ENCODE measurements at places on chromosomes 13 and 19.

DNA sequence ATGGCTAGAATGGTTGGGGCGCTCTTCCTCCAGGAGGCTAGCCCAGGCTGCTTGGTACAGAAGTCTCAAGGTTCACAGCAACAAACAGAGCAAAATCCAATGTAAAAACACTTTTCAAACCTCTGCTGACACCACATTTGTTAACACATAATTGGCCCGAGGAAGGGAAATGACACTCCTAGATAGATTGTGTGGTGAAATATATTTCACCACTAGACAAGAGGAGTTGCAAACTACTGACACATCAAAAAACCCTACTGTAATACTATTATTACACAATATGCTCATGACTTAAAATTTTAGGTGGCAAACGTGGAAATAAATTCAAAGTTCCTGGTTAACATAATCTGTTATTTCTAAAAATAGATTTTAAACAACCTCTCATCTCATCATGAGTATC, 643.6 kb downstream of the PCDH9 start:
- no peak for DNase-seq

- no peak for DNase-seq
Measured at GRCh38 chr19:35776102-35776788, 881 bp downstream of the ARHGAP33 start.

DNA sequence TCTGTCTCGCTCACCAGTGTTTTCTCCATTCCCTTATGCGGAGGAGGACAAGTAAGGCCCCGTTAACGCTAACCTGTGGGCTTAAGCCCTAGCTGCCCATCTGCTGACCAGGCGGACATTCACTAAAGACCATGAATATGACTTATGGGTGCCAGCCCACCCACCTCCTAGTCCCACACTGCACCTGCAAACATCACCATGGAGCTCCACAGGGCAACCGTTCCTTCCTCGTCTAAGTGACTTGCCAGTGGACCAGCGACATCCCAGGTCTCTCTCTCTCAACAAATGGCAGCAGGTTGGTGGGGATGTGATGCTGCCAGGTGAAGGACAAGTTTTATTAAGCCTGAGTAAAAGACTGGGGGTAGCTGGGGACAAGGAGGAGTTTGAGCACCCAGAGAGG, 55.2 kb downstream of the CCDC70 start:
- no peak for DNase-seq

- DNase-seq, result peak; percentile 18
Measured at GRCh38 chr19:37977992-37978391, 71.0 kb downstream of the SIPA1L3 start.

DNA sequence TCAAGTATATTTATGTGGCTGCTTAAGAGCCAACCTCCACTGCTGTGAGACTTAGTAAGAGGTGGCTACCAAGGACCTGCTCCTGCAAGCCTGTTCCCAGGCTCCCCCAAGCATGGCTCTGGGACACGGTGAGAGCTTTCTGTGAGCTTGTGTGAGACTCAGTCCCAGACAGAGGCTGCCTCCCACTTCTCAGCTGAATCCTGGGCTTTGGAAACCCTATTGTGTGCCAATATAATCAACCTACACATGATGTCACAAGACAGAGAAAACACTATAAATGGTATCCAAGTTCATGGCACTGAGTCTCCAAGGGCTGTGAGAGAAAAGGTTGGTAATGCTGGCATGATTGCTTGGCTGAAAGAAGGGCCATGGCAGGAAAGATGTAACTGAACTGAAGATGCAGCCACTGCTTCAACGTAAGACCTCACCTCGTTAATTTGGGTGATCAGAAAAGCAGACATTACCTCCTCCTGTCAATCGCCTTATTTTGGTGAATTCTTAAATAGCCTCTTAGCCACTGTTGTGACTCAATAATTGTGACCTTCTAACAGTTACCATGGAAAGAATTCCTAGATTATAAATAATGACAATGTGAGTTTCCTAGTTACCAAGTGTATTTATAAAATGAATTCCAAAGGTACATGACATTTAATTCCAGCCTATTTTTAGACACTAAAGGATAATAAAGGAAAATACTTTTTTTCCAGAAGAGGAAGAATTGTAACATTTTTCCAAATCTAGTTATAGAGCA, 332.0 kb downstream of the IRS2 start:
- DNase-seq, result peak; percentile 35

DNA sequence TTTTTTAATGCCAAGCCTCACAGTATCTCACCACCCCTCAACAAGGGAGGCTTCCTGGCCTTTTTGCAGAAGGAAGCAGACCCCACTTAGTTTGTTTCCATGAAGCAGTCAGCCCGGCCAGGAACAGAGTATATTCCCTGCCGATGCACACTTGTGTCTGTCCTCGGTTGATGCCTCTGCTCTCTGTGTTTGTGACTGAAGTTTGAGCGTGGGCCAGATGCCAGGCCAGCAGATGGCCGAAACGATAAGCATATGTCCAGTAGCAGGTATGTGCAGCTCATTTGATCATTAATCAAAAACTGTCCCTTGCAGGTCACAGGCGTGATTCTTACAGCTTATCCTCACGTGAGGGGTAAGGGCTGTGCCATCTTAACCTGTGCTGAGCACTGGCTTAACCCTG, 144.0 kb downstream of the IRS2 start:
- no peak for DNase-seq

GRCh38 chr13:43407023-43407581, 379.7 kb downstream of the ENOX1 start:
- no peak for DNase-seq

DNA sequence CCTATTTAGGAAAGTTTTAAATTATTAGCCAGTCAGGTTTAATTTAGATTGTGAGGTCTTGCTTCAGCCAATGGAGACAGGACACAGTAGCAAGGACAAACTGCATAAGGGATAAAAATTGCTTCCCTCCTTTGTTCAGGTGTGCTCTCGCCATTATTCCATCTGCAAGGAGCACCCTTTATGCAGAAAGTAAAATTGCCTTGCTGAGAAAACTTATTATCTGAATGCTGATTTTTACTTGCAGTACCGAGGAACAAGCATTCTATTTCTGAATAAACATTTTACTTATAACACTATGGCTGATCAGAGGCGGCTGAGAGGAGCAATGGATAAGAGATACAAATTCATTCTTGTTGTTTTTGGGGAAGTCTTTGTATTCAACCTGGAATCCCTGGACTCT, 8.0 kb downstream of the CYP4F22 start:
- no peak for DNase-seq

GRCh38 chr19:10078329-10078728, 7.8 kb upstream of the SHFL start:
- DNase-seq, result no peak

DNA sequence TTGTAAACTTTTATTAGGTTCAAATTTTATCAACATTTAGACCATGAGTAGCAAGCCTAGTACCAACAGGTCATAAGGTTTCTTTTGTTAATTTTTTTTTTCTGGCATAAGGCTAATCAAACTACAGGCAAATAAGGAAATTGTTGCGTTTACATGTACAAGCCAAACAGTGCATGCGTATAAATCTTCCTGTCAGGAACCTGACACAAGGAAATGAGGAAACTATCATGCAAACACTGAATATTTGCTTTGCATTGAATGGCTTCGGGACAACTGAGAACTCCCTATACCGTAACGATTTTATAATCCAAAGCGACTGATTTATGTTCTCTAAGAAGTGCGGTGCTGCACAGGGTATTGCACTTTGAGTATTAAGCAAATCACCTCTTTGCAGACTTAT, 133.0 kb upstream of the TRPC4 start:
- DNase-seq, result no peak

DNA sequence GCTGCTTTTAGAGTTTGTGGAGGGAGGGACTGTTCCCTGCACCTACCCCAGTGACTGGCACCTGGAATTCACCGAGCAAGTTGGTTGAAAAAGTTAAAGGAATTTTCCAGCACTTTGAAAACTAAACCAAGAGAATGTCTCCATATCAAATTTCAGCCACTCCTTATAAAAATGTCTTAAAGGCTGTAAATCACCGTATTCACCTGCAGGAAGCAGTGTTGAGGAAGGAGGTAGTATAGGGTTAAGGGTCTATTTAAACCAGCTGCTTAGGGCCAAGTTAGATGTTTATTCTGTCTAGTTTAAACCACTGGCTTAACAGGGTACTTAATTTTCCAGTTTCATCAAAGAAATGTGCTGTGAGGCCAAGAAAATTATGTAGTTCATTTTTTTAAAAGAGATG, 3.8 kb upstream of the RAB20 start:
- no peak for DNase-seq

GRCh38 chr19:57317503-57317902, 2.8 kb upstream of the ZNF543 start:
- DNase-seq, result peak; percentile 24

- DNase-seq, result no peak
Measured at GRCh38 chr19:16077984-16078758, 1.9 kb downstream of the TPM4 start.

GRCh38 chr13:31201341-31202031, 1.7 kb downstream of the B3GLCT start:
- peak; percentile 44 for DNase-seq

- no peak for DNase-seq
Measured at GRCh38 chr13:108940121-108940520, 310.7 kb downstream of the MYO16 start.

- DNase-seq, result no peak
Measured at GRCh38 chr13:69040898-69041297, 1066.7 kb upstream of the ATXN8OS start.

- peak; percentile 46 for DNase-seq
Measured at GRCh38 chr19:45507872-45508416, 665 bp downstream of the VASP start.

- peak; percentile 40 for DNase-seq
Measured at GRCh38 chr13:114173745-114174144, 5.3 kb upstream of the CFAP97D2 start.

GRCh38 chr13:78832461-78832860, 173.5 kb upstream of the OBI1 start:
- DNase-seq, result no peak

DNA sequence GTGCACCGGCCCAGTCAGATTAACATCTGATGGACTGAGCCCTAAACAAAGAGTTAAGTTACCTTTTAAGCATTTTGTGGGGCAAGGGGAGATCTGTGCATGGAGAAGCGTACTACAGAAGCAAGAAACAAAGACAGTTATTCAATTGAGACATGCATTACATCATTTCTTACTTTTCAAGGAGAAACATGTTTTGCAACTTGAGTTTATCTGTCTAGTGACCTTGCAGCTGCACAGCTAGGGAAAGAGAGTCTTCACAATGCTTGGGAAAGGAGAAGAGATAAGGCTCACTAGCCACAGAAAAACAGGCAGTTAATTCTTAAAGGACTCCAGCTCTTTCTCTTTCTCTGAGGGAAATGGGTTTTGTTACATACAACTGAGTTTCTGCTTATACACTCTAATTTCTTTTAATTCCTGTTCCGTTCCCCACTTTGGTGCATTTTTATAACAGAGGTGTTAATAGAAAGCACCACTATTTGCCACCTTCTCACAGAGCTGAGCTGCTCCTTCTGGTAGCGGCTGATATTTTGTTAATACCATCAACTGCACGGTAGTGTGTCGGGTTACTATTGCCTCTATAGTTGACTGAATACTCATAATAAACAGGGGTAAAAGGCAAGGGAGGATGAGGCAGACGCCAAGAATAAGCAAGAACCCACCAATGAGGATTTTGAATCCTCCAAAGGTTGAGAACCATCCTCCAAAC, 55.9 kb downstream of the ZNF431 start:
- DNase-seq, result no peak

DNA sequence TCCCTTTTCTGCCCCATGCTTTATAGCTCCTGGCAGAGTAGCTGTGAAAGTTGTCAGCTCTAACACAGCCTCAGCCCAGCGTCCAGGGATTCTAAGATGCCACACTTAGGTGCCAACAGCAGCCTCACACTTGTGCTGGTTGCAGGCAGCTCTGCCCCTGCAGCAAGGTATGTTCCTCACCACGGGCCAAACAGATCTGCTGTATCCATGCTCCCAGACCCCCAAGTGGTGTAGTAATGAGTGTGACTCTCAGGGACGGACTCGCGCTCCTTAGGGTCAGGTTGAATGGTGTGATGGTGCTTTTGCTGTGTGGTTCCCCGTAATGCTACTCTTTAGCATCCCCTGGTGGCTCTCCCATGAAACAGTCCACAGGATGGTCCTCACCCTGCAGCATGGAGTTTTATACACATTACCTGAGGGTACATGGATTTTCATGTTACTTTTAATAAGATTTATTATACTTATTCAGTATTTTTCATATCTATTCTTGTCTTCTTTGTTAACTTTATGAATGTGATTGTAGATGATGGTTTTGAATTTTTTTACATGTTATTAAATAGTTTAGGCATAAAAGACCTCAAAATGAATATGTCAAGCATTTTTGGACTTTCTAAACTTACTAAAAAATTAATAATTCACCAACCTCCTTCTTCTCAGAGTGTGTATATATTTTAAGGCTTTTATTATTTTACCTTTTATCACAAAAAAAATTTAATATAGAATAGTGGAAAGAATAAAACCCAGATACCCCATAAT, 232.5 kb downstream of the SLC7A1 start:
- DNase-seq, result peak; percentile 84

DNA sequence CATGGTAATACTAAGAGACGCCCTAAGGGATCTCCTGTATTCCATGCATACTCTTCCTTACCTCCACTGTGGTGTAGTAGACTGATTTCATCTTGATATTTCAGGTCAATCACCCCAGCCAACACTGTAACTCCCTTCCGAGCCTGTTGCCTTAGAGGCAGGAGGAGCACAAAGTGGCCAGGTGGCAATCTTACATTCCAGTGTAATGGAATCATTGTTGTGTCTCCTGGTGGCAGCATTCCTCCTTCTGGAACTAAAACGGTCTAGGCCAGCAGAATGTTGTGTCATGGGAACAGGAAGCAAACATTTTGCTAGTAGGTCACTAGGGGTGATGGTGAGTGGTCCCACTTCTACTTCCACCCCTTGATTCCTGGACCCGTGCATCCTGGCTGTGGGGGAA, 405.7 kb upstream of the SLC10A2 start:
- no peak for DNase-seq

- DNase-seq, result no peak
Measured at GRCh38 chr13:43792076-43792881, 5.5 kb upstream of the ENOX1 start.

GRCh38 chr19:10214784-10215183, 16.3 kb downstream of the S1PR2 start:
- DNase-seq, result peak; percentile 20

DNA sequence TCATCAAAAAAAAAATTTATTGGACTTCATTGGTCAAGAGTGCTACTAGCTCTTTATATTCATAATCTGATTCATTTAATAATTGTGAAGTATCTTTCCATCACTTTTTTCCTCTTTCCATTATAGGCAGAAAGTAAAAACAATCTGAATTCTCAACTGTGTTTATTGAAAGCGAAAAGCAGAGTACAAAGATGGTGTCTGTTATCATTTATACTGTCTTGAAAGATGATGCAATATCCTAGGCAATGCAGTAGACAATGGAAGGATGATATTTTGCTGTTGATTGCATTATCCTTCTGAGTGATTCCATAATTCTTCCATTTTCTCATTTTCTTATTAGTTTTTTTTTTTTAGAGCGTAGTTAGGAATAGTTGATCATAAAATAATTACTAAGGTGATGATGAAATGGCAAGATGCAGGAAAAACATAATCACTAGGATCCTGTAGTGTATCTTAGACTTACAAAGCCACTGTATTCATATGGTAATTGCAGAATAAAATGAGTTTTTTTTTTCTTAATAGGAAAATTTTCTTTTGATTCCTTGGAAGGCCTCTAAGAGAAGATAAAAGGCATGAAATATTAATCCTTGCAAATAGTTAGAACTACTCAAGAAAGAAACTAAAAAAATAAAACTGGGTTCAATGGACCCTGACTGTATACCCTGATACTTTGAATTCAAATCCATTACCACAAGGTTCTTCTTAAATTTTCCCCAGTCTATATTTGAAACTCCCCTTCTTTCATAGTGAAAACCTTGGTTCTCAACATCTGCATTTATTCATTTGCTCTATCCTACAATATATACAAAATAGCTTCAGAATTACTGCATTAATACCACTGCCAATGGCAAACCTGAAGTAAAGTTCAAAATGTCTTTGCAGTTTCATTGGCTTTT, 11.6 kb downstream of the URI1 start:
- DNase-seq, result no peak
